Small intestine (tissue), 16 donors: ENCODE measurements at places on chromosomes 3 and 15.
A peak's percentile ranks its signal among the peaks of the same experiment; 100 is the strongest.

- no peak overlapping the region for H3K27ac ChIP-seq
- H3K4me1 ChIP-seq: no peaks in the 10 kb centered on the region
- H3K27me3 ChIP-seq: no peaks in the 10 kb centered on the region
These were observed 110.8 kb upstream of the MME start for GRCh38 chr3:154969366-154969765.

DNA sequence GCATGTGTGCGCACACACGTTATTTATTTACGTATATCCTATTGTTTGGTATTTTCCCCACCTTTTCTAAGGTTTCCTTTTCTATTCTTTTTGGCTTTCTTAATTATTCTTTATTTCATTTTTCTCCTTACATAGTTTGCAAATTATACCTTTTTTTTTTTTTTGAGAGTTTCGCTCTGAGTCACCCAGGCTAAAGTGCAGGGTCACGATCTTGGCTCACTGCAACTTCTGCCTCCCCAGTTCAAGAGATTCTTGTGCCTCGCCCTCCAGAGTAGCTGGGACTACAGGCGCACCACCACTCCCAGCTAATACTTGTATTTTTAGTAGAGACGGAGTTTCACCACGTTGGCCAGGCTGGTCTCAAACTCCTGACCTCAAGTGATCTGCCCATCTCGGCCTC, 20.0 kb upstream of the CILP start:
- H3K4me1 ChIP-seq: peaks cover 5% of the 10 kb centered on the region
- no peak overlapping the region for H3K4me3 ChIP-seq
- no peaks in the 10 kb centered on the region for H3K36me3 ChIP-seq
- no peak overlapping the region for H3K27ac ChIP-seq
- DNase-seq: peak; percentile 15
- H3K27me3 ChIP-seq: no peaks in the 10 kb centered on the region

GRCh38 chr3:116070061-116070460, 375.2 kb downstream of the LSAMP start:
- no peaks in the 10 kb centered on the region for H3K27me3 ChIP-seq
- H3K27ac ChIP-seq: no peak overlapping the region
- no peaks in the 10 kb centered on the region for H3K4me1 ChIP-seq
- H3K4me3 ChIP-seq: no peak overlapping the region

DNA sequence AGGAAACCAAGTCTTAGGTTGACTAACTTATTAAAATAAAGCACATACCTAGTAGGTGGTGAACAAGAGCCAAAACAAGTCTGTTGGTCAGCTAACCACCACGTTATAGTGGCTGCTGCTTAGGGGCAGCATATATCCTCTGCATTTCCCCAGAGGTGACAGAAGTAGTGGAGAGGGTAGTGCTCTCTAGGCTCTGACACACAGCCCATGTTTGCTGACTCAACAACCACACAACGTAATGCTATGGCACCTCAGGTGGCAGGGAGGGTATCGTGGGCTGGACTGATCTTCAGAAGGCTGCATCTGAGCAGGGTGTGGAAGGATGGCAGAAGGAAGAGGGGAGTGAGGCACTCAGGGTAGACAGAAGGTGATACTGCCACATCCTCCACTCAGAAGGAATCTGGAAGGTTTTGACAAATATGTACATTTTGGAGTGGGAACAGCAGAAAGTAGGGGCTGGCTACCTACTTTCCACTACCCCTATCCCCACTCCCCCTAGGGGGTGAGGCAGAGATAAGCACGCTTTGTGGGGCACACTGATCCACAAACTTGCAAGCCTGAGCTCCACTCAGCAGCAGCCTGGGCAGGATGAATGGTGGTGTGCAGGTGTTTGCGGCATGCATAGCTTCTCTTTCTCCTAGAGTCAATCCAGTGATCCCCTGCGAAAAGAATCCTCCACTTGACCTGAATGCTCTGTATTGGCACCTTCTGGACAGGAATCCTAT, 178.1 kb downstream of the RORA start:
- H3K4me3 ChIP-seq: no peak overlapping the region
- no peaks in the 10 kb centered on the region for H3K27me3 ChIP-seq
- no peaks in the 10 kb centered on the region for H3K36me3 ChIP-seq
- H3K27ac ChIP-seq: no peak overlapping the region

DNA sequence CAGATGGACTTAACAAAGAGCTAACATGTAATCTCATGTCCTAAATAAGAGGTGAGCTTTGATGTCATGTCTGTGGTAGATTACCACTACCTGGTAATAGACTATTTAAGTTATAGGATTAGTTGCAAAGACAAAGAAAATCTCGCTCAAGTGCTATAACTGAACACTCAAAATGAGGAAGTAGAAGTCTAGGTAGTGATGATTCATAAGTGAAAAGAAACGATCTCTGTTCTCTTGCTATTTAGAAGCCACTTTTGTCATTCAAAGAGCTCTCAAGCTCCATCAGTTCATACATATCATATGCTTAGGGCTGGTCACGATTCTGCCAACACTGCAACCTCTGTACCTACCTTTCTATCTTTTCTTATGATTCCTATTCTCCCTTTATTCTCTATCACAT, 110.9 kb downstream of the EDEM1 start:
- H3K27ac ChIP-seq: no peak overlapping the region
- no peak for DNase-seq
- H3K4me1 ChIP-seq: no peaks in the 10 kb centered on the region
- no peaks in the 10 kb centered on the region for H3K36me3 ChIP-seq
- H3K27me3 ChIP-seq: no peaks in the 10 kb centered on the region

DNA sequence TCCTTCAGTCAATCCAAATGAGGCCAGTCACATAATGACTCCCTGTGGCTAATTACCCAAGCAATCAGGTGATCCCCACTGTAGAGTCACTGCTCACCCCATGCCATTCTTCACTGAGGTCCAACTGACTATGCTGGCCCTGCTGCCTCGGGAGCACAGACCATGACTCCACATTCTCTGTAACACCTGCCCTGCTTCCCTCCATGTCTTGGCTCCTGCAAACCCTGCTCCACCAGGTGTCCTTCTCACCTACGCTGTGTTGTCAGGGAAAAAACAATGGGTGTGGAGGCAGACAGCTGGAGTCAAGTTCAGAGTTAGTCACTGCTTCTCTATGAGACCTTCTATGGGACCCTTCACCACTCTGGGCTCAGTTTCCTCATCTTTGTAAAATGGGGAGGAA, 6.1 kb upstream of the SFMBT1 start:
- DNase-seq: no peak
- H3K4me1 ChIP-seq: no peaks in the 10 kb centered on the region
- H3K27me3 ChIP-seq: no peaks in the 10 kb centered on the region
- H3K4me3 ChIP-seq: no peak overlapping the region

- H3K27ac ChIP-seq: no peak overlapping the region
- peaks cover 14% of the 10 kb centered on the region for H3K27me3 ChIP-seq
- DNase-seq: no peak
These were observed 36.1 kb upstream of the EPHB3 start for GRCh38 chr3:184525337-184526087.

GRCh38 chr3:105561876-105562275, 195.2 kb downstream of the ALCAM start:
- no peaks in the 10 kb centered on the region for H3K4me1 ChIP-seq
- no peaks in the 10 kb centered on the region for H3K27me3 ChIP-seq
- DNase-seq: peak; percentile 73
- H3K27ac ChIP-seq: no peak overlapping the region
- no peaks in the 10 kb centered on the region for H3K36me3 ChIP-seq
- H3K4me3 ChIP-seq: no peak overlapping the region
